ENCODE measurements at places on chromosomes 2 and 18.

DNA sequence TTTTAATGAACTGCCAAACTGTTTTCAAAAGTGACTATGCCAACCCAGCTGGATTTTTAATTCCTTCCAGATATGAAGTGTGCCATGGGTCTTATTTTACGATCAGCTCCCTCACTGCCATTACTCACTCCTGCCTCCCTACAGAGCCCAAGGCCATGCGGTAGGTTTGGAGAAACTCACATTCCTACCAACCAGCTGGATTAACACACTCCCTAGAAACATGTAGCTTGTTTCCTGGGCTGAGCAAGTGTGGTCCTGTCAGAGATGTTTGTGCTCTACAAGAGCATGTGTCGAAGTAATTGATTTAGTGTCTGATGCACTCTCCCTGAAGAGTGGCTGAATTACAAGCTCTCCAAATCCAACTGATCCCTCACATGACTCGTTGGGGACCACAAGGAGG is 82.5 kb downstream of the SPP2 start:
- DNase-seq = no peak

- DNase-seq = no peak
These were observed 63.4 kb upstream of the ZEB2 start for GRCh38 chr2:144583381-144583729.

DNA sequence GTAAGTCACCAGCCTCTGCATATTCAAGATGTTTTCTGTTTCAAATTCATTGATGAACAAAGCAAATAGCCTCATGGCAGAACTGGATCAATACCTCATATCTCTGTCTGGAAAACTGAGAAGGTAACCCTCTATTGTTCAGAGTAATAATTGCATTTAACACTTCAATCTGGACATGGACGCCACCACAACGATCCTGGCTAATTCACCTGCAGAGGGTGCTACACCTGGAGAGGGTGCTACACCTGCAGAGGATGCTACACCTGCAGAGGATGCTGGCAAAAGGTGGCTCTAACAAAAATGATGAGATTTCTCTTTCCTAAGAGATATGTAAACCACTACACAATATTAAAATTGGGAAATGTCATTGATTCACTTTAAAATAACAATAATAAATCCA is 183.1 kb upstream of the HNRNPA3 start:
- DNase-seq = no peak

DNA sequence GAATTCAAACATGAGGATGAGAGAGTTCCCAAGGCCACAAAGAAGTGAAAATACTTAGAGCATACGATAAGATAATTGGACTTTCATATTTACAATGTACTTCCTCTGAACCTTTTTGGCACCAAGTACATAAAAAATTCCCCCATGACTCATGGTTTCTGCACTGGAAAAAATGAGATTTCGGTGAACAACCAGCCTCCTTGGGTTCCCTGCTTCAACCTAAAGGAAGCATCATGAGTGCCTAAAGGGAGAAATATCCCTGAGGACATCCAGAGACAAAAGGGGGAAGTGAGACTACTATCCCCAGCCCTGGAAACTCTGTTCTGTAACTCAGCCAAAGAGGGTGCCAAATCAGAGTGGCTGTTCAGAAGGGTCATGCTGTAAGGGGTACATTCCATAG is 562.7 kb upstream of the SLC39A10 start:
- DNase-seq = no peak

Measured in Karpas-422 (cell line).